HCT116 (cell line): ENCODE measurements at places on chromosomes 11 and 22. TPM values are rescaled to one million over a fixed set of nuclear protein-coding genes. Genes with fewer than 3 reads are reported as not detected.

The TSPAN32 gene
- not detected for total RNA-seq

The DESI1 gene
- total RNA-seq, result 40.8 TPM

The TSKU gene
- 21.9 TPM for total RNA-seq

The CCDC81 gene
- total RNA-seq, result 0.69 TPM

The CSF2RB gene
- 0.10 TPM for total RNA-seq

The RIMBP3B gene
- 0.25 TPM for total RNA-seq

The TESMIN gene
- 24.8 TPM for total RNA-seq

The HEPHL1 gene
- not detected for total RNA-seq

The SHISAL1 gene
- not detected for total RNA-seq

The VWCE gene
- total RNA-seq, result 2.5 TPM

- no peak for DNase-seq
These were observed 1.1 kb downstream of the TBCEL start for GRCh38 chr11:121024989-121025388.

- DNase-seq, result no peak
These were observed 32.2 kb upstream of the PLET1 start for GRCh38 chr11:112292785-112293407.

- no peak for DNase-seq
These were observed 360.8 kb upstream of the PITPNB start for GRCh38 chr22:28279888-28280287.

DNA sequence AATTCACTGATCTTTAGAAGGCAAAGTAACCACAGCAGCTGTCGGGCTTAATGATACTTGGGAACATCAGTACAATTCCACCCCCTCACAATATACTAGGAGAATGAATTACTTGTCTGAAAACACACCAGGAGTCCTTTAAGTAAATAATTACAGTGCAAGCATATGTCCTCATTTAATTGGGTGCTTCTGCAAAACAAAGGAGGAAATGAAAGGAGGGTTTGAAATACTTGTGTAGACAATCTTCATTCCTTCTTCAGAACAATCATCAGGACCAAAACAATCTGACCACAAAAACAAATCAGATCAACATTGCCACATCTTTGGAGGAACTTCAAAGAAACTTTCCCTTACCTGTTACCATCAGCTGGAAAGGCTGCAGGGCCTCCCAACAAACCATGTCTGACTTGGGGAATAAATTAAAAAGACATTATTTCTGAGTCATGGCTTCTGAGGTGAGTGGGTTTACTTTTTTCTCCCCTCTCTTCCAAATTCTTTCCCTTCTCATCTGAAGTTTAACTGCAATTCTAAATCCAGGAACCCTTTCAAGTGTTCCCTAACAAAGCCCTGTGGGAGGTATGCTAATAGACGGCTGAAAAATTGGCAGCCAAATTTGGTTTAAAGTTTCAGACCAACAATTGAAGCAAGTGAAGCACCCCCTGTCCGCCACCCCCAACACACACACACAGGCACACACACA lies 12.5 kb upstream of the CCDC117 start:
- no peak for DNase-seq

DNA sequence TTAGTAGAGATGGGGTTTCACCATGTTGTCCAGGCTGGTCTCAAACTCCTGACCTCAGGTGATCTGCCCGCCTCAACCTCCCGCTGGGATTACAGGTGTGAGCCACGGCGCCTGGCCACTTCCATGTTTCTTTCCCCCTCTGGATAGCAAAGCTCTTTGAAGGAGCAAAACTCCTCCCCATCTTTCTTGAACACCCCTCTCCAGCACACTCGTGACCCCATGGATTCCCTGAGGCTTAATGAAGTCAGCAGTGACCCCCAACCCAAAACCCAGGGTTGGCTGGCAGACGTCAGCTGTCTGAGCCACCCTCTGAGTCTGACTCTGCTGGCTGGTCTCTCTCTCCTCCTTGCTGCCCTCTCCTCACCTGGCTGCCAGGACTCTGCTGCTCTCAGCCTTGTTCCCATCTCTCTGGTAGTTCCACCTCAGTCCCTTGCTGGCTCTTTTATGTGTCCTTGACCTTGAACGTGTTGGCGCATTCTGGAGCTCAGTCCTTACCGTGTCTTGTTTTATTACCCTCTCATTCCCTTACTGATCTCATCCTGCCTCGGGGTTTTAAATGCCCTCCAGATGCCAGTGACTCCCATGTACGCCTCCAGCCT lies 44.5 kb downstream of the PARVG start:
- no peak for DNase-seq

- DNase-seq, result no peak
These were observed 12.1 kb downstream of the TRIM51 start for GRCh38 chr11:55895216-55895615.

DNA sequence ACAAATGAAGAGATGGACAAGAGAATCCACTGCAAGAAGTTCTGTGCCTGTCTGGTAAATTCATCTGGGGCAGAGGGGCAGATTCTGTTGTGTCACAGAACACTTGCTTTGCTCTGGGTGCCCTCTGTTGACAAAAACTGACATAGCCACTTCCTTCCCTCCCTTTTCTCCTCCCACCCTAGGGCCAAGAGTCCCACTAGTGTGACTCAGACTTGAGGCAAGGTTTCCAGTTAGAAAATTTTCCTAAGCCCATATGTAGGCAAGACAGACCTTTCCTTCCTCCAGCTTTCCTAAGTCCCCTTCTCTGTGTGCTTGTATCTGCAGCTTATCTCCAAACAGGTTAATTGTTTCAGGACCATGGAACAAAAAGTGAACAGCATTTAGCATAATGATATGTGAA lies 106.8 kb downstream of the RBFOX2 start:
- peak; percentile 76 for DNase-seq

- DNase-seq, result no peak
These were observed 8.7 kb downstream of the DRAP1 start for GRCh38 chr11:65927904-65928397.

- DNase-seq, result peak; percentile 36
These were observed 101.0 kb upstream of the SORL1-AS1 start for GRCh38 chr11:121553806-121554205.

GRCh38 chr11:71420455-71421241 lies 27.5 kb downstream of the DHCR7 start:
- DNase-seq, result peak; percentile 56

- no peak for DNase-seq
These were observed 581.0 kb upstream of the CHORDC1 start for GRCh38 chr11:90803831-90804230.

- no peak for DNase-seq
These were observed 27.4 kb downstream of the MB start for GRCh38 chr22:35589756-35590093.

DNA sequence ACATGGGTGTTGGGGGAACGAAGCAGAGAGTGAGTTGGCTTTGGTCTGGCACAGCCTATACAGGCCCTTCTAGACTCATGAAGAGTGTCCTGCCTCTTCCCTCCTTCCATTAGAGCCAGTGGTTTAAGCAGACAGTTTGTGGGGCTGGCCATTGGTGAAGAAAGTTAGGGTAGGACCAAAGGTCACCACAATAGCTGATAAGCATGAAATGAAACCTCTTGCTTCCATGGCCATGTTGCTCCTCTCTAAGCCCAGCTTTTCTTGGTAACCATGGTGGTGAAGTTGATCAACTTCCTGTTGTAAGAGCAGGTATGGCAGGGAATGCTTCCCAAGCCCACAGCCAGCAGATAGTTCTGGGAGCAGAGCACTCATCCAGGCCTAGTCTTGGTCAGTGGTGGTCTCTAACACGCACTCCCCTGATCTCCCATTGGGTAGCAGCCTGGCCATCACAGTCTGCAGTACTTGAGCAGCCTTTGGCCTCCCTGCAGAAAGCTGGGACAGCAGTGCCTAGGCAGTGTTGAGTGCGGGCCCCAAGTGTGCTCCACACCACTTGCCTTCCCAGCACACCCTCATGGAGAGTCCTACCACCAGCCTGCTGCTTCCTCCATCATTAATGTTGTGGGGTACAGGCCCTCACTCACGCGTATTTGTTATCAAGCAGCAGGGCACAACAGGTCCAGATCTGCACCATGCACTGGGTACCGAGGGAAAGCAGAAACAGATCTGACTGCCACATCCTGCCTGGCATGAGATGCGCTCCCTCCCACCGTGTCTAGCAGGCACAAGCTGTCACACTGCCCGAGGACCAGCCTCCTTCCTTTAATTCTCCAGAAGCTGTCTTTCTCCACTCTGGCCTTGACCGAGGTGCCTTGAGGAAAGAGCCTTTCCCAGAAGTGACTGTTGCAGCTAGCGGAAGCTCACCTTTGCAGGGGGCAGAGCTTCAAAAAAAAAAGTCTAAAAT lies 65.8 kb upstream of the SUSD2 start:
- DNase-seq, result no peak
